ENCODE measurements at places on chromosomes 6 and 20.

DNA sequence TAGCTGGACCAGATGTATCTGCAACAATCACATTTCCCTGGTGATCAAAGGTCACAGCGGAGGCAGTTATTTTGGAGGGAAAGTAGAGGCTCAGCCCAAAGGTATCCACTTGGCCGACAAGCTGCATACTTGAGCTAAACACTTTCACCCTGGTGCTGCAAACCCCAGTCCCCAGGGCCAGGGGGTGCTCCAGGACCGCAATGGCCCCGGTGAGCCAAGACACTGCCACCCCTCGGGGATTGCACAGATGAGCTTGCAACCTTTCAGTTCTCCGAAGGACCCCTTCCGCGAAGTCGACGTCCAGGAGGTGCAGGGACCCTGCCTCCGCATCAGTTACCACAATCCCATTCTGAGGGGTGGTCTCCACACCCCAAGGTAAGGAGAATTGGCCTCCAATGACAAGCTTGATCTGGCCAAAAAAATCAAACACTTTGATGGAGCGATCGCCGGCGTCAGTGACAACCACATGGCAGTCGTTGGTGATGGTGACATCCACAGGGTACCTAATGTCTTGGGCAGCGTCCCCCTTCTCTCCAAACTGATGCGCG is 823 bp downstream of the NHLRC1 start:
- DNase-seq: no peak

DNA sequence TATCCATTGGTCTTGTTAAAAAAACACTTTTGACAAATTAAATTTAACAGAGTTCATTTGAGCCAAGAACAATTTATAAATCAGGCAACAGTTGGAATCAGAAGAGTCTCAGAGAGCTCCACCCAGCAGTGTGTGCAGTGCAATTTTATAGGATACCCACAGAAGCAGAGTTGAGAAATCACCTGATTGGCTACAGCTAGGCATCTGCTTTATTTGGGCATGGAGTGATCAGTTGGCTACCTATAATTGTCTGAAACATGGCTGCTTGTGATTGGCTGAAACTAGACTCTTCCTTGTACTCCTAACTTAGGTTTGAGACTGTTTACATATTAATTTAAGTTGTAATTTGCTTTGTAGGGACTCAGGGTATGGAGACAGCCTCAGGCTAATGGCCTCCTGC is 12.0 kb downstream of the PGK2 start:
- no peak for DNase-seq

- no peak for DNase-seq
These were observed 37.8 kb upstream of the SNRPB2 start for GRCh38 chr20:16692009-16692408.

- no peak for DNase-seq
These were observed 10.9 kb upstream of the CALHM6 start for GRCh38 chr6:116450185-116450710.

- no peak for DNase-seq
These were observed 256.3 kb downstream of the ADGRB3 start for GRCh38 chr6:68891419-68891818.

DNA sequence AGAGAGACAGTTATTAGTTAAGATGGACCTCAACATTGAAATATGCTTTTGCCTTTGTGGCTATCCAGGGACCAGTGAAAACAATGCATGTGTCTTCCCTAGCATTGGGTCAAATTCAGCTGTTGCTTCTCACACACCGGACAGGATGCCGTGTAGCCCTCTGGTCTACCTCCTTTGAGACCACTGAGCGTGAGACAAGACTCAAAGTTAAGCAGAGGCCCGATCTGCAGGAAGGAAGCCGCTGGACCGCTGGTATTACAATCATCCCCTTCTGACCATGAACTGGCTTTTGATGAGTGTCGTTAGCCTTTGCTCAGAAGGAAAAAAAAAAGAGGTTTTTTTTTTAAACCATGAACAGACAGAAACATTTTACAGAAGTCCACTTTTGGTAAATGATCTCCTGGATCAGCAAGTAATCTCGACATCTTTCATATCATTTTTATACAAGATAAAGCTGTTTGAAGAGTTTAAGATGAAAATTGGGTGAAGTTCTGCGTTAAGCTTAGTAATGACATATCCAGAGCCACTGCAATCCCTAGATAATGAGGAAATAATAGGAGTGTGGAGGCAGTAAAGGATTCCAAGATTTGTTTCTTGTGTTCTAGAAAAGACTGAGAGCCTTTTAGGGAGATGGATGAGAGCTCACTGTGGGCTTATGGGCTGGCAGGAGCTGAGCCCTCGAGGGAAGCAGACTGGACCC is 622.8 kb downstream of the QKI start:
- DNase-seq: no peak
